Activated CD4-positive, alpha-beta T cell treated with anti-CD3 and anti-CD28 coated beads for 48 hours (primary cell): ENCODE measurements at places on chromosomes 4 and X.

DNA sequence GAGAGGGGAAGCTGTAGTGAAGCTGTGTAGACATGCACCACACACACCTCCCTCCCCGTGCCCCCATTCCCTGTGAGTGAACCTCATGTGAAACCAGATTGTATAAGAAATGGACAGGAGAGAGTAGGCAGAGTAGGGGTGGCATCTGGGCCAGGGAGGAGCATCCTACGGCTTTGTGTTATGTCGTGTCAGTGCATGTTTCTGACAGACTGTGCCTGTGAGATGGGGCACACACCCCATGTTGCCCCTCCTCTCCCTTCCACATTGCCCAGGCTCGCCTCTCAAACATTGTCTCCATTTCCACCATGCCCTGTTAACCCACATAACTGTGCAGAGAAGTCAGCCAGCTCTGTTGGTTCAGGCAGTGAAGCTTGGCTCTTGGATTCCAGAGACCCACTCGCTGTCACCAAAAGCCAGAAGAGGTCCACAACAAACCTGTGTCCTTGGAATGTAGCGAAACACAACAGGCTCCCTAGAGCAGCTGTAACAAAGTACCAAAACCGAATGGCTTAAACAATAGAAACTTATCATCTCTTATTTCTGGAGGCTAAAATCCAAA is 56.1 kb downstream of the SLC9A6 start:
- no peak for DNase-seq

- DNase-seq = peak; percentile 52
These were observed 726.6 kb downstream of the TRAM1L1 start for GRCh38 chr4:116358633-116359222.

GRCh38 chr4:8422327-8422726 is 18.2 kb downstream of the ACOX3 start:
- DNase-seq = no peak

GRCh38 chrX:44723426-44723825 is 120.4 kb upstream of the DUSP21 start:
- DNase-seq = no peak

DNA sequence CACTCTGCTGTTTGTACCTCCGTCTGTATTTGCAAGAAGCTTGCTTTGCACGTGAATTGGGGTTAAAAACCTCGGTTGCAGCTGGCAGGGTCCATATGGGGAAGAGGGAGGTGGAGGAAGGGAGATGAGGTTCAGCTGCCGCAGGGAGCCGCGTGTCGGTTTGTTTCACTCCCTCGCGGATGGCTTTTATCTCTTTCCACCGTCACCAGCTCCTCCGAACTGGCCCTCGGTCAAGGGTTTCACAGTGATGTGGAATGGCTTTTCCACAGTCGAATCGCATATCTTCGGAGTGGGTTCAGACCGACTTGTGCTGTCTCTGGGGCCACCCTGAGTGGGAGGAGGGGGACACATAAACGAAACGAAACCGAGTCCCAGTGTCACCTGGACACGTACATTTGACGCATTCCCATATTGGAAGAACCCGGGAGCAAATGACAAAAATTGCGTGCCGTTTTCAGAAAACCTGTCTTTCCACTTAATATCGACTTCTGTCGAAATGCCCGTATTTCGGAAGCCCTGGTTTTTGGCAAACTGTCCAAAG is 929 bp downstream of the ZBTB33 start:
- DNase-seq = peak; percentile 32

- peak; percentile 86 for DNase-seq
These were observed 9.6 kb upstream of the UVSSA start for GRCh38 chr4:1337376-1337831.

- no peak for DNase-seq
These were observed 3.6 kb upstream of the GATA1 start for GRCh38 chrX:48782795-48783194.

GRCh38 chr4:140724760-140725159 is 31.4 kb downstream of the TBC1D9 start:
- DNase-seq = no peak

DNA sequence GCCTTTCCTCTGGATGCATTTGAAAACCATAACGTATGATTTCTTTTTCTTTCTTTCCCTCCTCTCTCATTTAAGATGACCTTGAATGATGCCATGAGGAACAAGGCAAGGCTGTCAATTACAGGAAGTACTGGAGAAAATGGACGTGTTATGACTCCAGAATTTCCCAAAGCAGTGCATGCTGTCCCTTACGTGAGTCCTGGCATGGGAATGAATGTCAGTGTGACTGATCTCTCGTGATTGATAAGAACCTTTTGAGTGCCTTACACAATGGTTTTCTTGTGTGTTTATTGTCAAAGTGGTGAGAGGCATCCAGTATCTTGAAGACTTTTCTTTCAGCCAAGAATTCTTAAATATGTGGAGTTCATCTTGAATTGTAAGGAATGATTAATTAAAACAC is 142.8 kb downstream of the GRIA2 start:
- no peak for DNase-seq

DNA sequence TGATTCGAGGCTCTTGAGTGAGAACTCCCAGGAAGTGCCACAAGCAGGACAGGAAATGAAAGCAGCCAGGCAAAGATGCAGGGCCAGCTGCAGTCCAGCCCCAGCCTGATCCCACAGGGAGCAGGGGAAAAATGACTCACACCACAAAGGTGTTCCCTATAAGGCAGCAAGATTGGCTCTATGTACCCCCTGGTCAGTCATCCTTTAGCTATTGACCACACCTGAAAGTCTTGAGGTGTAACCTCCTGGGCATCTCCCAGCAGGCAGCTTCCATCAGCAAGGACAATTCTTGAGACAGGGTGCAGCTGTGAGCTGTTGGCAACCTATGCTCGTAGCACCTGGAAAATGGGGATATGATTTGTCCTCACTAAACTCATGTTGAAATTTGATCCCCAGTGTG is 27.9 kb upstream of the EXOC1L start:
- no peak for DNase-seq

DNA sequence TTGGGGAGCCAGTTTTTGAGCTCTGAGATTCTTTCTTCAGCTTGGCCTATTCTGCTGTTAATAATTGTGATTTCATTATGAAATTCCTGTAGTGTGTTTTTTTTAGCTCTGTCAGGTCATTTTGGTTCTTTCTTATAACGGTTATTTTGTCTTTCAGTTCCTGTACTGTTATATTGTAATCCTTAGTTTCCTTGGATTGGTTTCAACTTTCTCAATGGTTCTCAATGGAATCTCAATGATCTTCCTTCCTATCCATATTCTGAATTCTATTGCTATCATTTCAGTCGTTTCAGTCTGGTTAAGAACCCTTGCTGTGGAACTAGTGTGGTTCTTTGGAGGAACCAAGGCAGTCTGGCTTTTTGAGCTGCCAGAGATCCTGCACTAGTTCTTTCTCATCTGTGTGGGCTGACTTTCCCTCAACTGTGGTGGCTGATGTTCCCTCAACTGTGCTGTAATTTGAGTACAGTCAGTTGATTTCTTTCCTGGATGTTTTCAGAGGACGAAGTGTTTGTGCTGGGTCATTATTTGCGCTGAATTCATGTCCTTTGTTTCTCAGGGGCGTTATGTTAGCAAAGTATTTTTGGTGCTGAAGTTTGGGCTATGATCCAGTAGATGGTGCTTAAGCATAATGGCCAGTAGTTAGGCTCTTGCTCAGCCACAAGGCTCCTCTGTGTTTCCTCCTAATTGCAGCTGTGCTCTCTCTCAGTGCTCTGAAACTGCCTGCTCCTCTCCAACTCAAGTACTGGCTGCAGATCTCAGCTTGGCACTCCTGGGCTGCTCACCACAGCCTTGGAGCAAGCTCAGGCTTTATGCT is 27.5 kb downstream of the ENPEP start:
- no peak for DNase-seq

- no peak for DNase-seq
These were observed 137.2 kb upstream of the PGRMC2 start for GRCh38 chr4:128424527-128425497.

- DNase-seq = no peak
These were observed 85.0 kb downstream of the CLNK start for GRCh38 chr4:10599574-10599973.
